NCI-H1436 treated with DMSO at 0.1 percent for 48 hours (cell line): ENCODE measurements at places on chromosomes 2 and 18.
A peak's percentile ranks its signal among the peaks of the same experiment; 100 is the strongest.

DNA sequence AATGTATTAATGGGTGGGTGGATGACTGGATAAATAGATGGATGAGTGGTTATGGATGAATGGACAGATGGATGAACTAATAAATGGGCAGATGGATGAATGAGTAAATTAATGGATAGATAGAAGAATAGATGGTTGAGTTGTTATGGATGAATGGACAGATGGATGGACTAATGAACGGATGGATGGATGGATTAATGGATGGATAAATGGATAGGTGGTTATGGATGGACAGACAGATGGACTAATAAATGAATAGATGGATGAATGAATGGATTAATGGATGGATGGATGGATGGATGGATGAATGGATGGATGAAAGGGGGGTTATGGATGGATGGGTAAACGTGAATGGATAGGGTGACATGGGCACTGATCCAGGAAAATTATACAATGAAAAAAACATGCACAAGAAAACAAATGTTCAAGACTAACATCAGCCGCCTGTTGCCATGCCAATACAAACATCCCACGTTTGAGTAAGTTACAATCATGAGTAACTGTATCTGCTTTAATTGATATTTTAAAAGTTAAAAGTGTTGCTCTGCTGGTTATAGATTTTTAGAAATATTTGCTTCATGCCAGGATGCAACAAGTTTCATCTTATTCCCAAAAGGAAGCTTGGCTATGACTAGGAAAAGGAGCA is 20.8 kb downstream of the PXDN start:
- DNase-seq, result no peak

GRCh38 chr2:88885679-88886416 is 194.4 kb downstream of the RPIA start:
- DNase-seq, result no peak

DNA sequence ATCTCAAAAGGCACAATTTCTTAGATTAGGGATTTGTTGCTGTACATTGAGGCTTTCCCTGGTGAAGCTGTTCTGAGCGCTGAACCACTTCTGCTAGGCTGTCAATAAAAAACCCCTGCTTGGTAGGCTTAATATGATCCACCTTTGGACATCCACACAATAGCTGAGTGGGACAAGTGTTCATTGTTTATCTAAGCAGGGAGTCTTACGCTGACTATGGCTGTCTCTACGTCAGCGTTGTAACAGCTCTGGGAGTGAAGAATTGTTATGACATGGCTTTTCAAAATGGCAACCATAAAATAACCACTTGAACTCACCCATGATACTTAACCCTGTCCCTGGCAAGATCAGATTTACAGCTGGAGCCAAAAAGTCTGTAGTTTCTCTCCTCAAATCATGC is 111.5 kb upstream of the SULT1C3 start:
- DNase-seq, result no peak

- DNase-seq, result no peak
Measured at GRCh38 chr2:225598897-225599296, 199.4 kb downstream of the NYAP2 start.

DNA sequence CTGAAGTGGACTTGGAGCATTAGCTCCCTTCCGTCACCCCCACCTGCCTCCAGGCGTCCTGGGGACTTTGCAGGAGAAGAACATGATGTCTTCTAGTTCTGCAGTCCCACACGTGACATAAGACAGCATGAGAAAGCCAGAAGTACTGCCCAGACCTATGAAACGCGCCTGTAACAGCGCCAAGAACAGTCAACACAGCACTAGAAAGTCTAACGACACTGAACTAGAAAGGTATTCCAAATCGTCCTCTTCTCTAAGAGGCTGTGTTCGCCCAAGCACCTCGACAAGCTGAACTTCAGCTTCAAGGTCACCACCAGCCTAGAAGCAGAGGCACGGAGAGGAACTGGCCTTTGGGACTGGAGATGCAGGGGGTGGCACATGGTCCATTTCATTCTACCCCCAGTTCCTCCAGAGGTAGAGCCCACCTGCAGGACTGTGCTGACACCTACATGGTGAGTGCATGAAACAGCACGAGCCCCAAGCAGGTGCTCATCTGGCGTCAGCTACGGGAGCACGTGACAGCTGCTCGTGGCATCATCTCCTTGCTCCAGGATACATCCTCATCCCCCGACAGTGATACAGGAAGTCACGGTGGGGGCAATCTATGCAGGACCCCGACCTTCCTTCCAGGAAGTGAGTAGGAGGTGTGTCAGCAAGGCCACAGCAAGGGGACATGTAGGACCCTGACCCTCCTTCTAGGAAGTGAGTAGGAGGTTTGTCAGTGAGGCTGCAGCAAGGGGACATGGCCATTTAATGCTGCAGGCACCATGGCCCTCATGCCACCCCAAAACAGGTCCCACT is 3.7 kb downstream of the HDAC4 start:
- no peak for DNase-seq

DNA sequence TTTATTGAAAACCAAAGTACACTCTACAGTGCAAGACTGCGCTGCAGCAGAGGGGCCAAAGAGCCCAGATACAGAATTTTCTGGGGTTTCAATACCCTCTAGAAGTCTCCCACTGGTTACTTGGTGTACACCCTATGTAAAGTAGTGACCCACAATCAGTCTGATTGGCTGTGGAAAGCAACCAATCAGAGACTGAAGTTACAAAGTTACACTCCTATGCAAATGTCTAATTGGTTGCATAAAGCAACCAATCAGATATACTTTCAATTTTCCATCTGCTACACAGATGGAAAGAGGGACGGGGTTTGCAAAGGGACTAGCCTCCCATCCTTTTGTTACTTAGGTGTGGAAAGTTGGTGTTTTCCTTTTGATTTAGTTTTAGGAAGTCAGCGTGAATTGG is 198.9 kb upstream of the SH3BP4 start:
- DNase-seq, result peak; percentile 4

DNA sequence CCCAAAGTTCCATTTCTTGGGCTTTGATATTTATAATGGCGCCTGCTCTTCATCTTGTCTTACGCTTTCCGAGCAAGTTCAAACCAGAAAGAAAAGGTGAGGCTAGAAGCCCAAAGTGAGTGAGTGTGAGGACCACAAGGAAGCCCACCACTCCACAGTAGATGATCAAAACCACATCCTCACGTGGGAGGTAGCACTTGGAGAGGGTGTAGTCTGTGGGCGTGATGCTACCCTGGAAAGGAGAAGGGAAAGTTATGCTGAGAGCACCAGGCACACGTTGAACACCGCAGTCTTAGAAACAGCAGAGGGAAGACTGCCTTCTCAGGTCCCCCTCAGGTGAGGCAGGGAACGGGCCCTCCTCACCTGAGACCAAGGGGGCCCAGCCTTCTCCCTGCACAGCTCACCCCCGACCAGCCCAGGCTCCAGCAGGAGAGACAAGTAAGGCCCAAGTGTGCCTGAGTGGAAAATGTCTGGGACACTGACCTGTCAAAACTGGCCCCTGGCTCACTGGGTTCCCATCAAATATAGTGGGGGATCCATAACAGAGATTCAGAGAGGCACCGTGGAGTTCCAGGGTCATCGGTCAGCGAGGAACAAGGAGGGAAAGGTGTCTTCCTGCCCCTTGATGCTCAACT is 23.6 kb downstream of the MPPE1 start:
- DNase-seq, result no peak

DNA sequence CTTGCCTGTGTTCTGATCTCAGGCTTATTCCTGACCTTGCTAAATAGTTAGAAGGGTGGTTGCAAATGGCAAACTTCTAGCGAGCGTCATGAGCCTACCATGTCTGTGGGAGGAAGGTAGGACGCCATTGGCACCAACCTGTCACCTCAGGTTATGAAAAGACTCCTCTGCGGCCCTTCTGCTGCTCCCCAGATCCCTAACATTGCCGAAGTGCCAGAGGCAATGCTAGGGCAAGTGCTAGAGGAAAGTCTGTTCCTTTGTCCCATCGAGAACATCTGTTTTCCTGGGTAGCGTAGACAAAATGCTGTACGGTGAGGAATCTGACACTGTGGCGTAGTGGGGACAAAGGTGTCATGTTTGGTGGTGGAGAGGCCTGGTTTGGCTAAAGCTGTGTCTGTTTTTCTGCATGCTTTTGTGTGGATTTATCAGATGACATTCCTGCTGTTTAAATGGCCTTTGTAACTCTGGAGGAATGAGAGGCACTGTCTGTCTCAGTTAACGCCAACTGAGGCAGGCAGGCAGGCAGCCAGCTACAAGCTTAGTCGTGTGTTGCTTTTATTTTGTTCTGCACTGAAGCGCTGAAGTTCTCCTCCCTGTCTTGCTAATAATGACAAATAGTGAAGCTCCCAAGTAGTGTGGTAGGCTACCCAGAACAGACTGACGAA is 94.1 kb downstream of the PRPF40A start:
- DNase-seq, result no peak

- DNase-seq, result no peak
Measured at GRCh38 chr2:125713533-125713932, 942.4 kb upstream of the GYPC start.

DNA sequence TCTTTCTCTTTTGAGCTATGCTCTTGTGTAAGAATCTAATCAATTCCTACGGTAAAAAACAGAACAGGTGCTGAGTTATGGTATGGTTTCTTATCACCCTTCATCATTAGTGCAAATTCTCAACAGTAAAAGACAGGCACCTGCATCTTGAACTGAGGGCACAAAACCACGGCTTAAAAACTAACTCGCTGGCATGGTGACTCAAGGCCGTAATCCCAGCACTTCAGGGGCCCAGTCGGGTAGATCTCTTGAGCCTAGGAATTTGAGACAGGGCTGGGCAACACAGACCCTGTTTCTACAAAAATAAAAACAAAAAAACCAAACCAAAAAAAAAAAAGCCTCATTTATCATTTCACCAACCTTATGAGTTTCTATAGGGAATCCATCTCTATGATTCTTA is 33.3 kb downstream of the THAP4 start:
- no peak for DNase-seq

DNA sequence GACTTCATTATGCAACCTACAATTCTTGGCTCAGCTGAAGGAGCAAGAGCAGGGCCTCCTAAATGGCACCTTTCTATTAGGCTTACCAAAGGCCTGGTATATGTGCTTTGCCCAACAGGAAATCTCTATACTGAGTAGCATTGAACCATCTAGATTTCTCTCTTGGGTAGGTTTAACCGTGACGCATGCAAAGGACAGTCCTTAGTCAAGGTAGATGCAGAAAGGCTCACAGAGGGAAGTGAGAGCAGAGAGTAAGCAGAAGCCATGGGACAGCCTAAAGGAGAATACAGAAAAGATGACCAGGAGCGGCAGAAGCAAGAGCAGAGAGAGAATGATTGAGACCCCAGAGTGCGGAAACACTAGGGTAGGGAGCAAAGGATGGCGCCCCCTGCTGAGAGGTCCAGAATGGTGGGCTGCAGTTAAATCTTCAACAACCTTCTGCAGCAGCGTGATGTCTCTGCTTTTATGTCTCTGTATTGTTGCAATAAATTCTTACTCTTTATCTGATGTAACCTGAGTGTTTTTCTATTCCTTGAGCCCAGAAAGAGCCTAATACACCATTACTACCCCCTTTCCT is 4.7 kb upstream of the OSBPL1A start:
- no peak for DNase-seq

GRCh38 chr2:64101141-64101591 is 43.1 kb downstream of the PELI1 start:
- no peak for DNase-seq

- no peak for DNase-seq
Measured at GRCh38 chr2:118130385-118130784, 42.1 kb downstream of the INSIG2 start.

GRCh38 chr18:27645929-27646328 is 460.8 kb upstream of the CHST9 start:
- no peak for DNase-seq

GRCh38 chr2:23656597-23656973 is 270.3 kb downstream of the ATAD2B start:
- DNase-seq, result no peak

GRCh38 chr2:24672589-24672988 is 120.6 kb downstream of the PTRHD1 start:
- no peak for DNase-seq

GRCh38 chr2:240909216-240909974 is 3.3 kb downstream of the CROCC2 start:
- no peak for DNase-seq

DNA sequence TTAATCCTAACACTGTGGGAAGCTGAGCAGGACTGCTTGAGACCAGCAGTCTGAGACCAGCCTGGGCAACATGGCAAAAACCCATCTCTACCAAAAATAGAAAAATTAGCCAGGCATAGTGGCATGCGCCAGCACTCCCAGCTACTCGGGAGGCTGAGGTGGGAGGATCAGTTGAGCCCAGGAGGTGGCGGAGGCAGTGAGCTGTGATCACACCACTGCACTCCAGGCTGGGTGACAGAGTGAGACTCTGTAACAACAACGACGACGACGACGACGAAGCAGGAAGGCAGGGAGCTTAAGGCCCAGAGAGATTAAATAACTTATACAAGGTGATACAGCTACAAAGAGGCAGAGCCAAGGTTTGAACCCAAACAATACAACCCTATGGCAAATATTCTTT is 37.3 kb downstream of the CFAP36 start:
- no peak for DNase-seq

- DNase-seq, result no peak
Measured at GRCh38 chr2:176669398-176670174, 400.3 kb downstream of the MTX2 start.

DNA sequence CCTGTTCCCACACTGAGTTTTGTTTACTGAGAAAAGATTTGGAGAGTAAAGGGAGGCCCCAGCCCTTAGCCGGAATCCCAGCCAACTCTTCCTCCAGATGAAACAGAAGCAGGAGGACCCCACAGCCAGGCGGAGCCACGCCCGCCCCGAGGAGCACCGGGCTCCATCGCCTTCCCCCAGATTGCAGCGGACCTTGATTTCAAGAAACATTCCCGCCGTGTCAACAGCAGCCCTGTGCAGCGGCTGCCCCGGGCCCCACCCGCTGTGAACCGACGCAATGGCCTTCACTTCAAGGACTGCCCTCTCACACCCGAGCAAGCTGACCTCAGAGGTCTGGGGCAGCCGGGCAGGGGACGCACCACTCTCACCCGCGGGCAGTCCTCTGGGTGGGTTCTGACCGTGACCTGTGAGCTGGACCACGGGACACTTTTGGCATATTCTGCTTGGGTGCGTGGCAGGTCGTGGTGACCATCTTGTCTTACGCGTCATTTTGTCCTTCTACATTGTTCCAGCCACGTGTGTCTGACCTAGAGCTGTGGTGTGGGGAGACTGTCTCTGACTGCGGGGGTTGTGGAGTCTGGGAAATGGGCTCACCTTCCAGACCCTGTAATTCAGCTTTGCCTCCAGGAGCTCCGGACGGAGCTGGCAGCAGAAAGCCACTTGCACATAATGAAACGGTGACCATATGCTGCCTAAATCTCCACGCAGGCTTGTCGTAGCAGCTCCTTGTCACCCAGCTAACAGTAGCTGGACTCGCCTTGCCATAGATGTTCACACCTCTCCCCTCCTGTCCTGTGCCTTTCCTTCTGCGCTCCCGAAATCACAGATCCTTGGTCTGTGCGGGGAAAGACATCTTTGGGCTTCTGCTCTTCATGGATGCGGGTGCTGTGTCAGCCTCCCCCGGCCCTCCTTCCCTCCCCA is 32.0 kb upstream of the INHBB start:
- DNase-seq, result no peak
